ENCODE measurements at places on chromosomes 4 and X. TPM values are rescaled to one million over a fixed set of nuclear protein-coding genes. Genes with fewer than 3 reads are reported as not detected.

- no peak for DNase-seq
Measured at GRCh38 chr4:147137280-147137679, 191.6 kb upstream of the TTC29 start.

GRCh38 chrX:38407126-38407525 lies 54.7 kb downstream of the OTC start:
- DNase-seq: no peak

DNA sequence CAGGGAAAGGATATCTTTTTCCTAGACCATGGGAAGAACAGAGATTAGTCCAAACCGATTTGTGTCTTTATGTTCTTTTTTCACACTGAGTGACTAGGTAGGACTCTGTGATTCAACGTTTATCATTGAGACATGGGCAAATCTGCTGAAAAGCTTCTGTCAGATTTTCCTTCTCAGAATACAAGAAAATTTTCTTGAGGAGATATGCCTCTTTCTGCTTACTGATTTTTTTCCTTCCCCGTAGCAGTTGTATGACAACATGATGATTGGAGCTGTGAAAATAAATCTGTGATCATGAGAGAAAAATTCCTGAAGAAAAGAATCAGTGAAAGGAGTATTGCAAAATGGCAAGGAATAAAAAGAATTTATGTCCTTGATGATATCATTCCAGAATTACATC lies 130.6 kb upstream of the FAT4 start:
- no peak for DNase-seq

GRCh38 chrX:102659790-102660757 lies 8.8 kb downstream of the GPRASP1 start:
- DNase-seq: no peak

DNA sequence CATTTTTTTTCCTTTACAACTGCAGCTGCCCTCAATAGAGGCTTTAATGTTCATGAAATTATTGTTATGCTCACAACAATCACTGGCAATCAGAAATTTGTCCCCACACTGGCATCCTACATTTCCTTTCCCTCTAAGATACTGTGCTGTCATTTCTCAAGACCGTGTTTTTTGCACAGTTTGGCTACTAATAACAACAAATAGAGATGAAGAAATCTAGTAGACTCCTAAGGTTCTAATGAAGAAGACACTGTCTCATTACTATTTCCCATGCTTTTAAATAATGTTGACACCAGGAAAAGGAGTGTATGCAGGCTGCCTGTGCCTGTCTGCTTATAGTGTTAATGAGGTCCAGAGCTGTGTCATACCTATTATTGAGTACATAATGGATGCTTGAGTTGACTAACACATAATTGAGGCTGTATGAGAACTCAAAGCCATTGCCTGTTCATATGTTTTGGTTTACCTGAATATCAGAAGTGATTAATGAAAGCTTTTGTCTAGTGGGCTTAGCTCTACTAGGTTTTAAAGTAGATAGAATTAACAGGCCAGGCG lies 1.5 kb upstream of the EIF4E start:
- no peak for DNase-seq

- no peak for DNase-seq
Measured at GRCh38 chr4:176187624-176188023, 7.8 kb downstream of the SPATA4 start.

DNA sequence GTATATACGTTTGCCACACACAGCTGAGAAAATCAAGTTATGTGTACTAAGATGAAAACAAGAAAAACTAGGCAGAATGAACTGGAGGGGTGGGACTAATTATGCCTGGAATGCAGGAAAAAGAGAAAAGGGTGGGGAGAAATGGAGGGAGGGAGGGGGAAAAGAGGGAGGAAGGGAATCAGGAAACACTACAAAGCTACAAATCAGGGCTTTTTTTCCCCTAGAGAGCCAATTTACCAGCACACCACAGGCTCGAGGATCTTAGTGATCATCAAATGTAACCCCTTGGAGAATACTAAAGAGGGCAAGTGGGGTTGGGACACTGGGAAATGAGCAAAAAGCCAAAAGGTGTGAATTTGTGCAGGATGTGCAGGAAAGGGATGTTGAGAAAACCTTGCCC lies 451.9 kb downstream of the SMARCA1 start:
- DNase-seq: no peak

GRCh38 chrX:125778261-125778660 lies 387.8 kb downstream of the DCAF12L2 start:
- DNase-seq: no peak

- no peak for DNase-seq
Measured at GRCh38 chrX:72470532-72471223, 102.0 kb downstream of the HDAC8 start.

- DNase-seq: no peak
Measured at GRCh38 chr4:29578329-29578728, 1141.8 kb upstream of the PCDH7 start.

DNA sequence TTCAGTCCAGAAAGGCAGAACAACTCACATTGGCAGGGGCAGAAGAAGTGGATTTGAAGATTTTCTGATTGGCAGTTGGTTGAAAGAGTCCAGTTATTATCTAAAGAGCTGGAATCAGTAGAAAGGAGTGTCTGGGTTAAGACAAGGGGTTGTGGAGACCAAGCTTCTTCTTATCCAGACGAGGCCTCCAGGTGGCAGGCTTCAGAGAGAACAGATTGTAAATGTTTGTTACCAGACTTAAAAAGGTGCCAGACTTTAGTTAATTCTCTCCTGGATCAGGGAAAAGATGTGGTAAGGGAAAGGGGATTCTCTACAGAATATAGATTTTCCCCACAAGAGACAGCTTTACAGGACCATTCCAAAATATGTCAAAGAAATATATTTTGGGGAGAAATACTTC lies 36.7 kb upstream of the TLR3 start:
- DNase-seq: no peak

NEUROG2 gene
- total RNA-seq: not detected

VSIG4 gene
- total RNA-seq: 57.0 TPM

KLF8 gene
- total RNA-seq: 33.1 TPM
